ENCODE measurements at places on chromosomes 5 and 9. TPM values are rescaled to one million over a fixed set of nuclear protein-coding genes. Genes with fewer than 3 reads are reported as not detected.

DNA sequence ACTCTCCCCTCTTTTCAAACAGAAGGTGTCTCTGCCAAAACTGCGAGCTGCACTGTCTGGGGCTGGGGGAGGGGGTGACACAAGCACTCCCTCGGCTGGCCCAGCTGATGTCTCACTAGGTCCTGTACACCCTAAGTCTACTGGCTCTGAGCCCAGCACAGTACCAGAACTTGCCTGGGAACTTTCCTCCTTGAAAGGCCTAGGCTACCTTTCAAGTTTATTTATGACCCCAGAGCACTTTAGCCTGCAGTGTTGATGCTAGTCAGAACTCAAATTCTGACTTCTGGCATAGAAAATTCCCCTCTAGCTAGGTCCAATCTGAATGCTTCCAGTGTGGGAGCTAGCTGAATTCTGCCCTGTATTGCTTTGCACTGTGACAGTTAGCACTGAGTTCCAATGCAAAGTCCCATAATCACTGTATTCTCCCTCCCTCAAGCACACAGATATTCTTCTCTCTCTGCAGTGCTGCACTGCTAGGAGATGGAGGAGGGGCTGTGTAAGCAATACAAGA, 10.5 kb downstream of the LURAP1L start:
- DNase-seq: peak; percentile 67

GRCh38 chr5:106699198-106699597, 971.5 kb downstream of the EFNA5 start:
- no peak for DNase-seq

DNA sequence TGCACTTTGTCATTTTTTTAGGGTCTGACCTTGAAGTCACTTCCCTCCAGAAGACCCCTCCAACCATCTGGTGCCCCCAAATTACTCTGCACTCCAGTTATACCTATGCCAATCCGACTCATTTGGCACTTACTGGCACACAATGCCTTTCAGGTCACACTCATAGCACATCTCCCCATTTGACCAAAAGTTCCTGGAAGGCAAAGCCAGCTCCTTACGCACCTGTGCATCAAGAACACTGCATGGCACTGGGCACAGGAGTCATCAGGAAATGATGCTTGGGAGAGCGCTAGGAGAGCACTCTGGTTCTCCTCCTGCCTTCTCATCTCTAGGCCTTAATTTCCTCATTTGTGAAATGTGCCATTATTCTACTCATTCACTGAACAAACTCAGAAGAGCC, 2.9 kb downstream of the TNIP1 start:
- no peak for DNase-seq

GRCh38 chr9:133347515-133347984, 381 bp downstream of the MED22 start:
- DNase-seq: peak; percentile 28

Gene NPR2
- total RNA-seq: 2.0 TPM

Gene WDR38
- not detected for total RNA-seq

Gene FBP1
- not detected for total RNA-seq

Data from Caki2 (cell line).